AG08396 (cell line): ENCODE measurements at places on chromosomes 4 and X.

DNA sequence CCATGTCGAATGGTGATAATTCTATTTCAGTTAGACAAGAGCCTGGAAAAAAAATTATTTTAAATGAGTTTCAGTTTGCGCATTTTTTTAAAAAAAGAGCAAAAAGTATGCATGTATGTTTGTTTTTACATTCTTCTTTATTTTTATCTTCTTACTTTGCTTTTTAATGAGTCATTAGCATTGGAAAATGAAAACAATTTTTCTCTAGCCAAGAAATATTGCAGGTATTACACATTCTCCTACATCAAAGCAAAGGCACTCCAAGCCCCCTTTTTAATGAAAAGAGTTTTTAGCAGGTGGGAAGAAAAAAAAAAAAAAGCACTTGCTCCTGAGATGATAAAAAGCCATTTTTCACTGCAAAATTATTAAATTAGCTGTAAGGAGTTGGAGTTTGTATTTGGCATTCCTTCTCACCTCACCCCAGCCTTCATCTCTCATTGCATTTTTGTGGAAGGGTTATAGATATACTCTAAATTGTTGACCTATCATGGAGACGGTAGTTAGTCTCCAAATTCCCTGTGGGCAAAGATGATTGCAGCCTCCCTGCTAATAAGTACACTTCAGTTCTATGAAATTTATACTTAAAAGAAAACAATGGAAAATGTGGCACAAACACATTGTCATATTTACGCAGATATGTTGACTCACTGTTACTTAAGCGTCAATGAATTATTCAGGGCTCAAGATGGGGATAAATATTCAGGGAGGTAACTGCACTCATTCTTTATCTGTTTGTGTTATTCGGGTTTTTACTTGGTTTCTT, 43.8 kb downstream of the PALLD start:
- no peak for DNase-seq

GRCh38 chr4:165626316-165626715, 246.7 kb upstream of the TLL1 start:
- DNase-seq, result no peak

DNA sequence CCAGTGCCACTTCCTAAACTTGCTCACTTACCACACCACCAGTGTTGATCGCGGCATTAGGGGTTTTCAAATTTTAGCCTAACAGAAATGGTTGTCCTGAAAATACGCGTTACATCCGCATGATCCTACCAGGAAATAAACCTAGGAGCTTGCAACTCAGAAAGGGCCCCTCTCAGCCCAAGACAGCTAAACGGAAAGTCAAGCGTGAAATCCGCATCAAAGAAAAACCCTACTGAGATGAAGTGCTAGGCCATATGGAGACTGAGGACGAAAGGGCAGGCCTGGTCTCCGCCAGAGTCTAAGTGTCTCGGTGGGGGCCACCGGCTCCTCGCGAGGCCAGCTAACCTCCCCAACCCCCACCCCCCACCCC, 626 bp downstream of the YTHDC1 start:
- no peak for DNase-seq

- peak; percentile 51 for DNase-seq
These were observed 49.4 kb downstream of the RTL9 start for GRCh38 chrX:110407910-110408545.

DNA sequence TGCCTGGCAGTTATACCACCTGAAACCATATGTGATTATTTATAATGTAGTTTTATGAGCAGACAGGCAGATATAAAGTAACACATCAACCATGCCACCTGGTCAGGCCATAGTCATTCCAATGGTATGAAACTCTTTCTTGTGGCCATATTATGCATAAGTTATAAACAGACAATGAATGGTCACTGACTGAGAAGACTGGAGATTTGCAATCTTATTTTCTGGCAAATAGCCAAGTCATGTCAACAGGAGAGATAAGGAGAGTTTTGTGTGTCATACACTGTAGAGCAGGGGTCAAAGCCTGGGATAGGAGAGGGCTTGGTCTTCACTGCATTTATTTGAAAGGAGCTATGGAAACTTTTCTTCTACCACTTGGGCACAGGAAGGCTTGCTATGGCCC, 29.5 kb downstream of the SORBS2 start:
- no peak for DNase-seq

GRCh38 chr4:12723849-12724447, 760.2 kb downstream of the RAB28 start:
- no peak for DNase-seq

DNA sequence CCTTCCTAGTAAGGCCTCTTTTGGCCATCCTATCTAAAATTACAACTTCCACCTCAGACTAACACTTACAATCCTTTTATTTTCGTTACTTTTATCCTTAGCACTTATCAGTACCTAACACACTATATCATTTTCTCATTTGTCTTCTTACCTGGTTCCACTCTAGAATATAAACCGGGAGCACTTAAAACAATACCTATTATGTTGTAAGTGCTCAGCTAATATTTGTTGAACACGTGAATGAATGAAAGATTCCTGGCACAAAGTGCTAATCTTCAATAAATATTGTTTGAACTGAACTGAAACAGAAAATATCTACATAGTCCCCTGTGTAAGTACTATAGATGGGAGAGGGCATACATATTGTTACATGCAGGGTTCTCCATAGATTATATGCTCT, 14.4 kb downstream of the MGARP start:
- DNase-seq, result no peak

- peak; percentile 66 for DNase-seq
These were observed at the start of gene DIAPH2 for GRCh38 chrX:96684339-96685209. Gene DIAPH2 (plus strand): TSS chrX:96684842.

GRCh38 chrX:139931646-139932072, 1.2 kb downstream of the ATP11C start:
- DNase-seq, result no peak

- DNase-seq, result peak; percentile 93
These were observed at the start of gene LDOC1 for GRCh38 chrX:141176586-141177451. Gene LDOC1 (minus strand): TSS chrX:141177129. CDS start chrX:141177021, 108 bp downstream.
